Stromal cell of bone marrow (primary cell): ENCODE measurements at places on chromosomes 7 and 10.

GRCh38 chr7:43647673-43648472 is 65.0 kb downstream of the STK17A start:
- peak; percentile 99 for DNase-seq

DNA sequence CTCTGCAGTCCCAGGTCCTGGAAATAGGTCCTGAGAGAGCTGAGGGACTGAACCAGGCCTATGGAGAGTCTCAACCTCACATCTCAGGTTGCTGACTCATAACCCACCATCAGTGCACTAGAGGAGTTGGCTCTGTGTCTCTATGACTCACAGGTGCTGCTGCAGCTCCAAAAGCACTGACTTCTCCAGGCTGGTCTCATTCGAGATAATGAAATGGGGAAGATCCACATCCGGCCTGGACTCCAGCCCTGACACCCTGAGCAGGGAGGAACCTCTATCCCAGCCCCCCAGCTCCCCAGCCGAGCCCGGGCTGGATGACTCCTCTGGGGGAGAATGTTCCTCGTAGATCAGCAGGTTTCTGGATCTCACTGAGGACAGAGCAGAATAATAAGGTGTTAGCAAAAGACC is 35.5 kb upstream of the DGKI start:
- peak; percentile 95 for DNase-seq

GRCh38 chr7:149735181-149735602 is 38.2 kb downstream of the ZNF467 start:
- no peak for DNase-seq

GRCh38 chr7:123154231-123154860 is 45.4 kb downstream of the SLC13A1 start:
- DNase-seq, result peak; percentile 67

- DNase-seq, result peak; percentile 84
These were observed 74.6 kb upstream of the FRMD4A start for GRCh38 chr10:14405076-14406065.

GRCh38 chr10:31034098-31034909 is 2.6 kb upstream of the ZNF438 start:
- DNase-seq, result peak; percentile 82

DNA sequence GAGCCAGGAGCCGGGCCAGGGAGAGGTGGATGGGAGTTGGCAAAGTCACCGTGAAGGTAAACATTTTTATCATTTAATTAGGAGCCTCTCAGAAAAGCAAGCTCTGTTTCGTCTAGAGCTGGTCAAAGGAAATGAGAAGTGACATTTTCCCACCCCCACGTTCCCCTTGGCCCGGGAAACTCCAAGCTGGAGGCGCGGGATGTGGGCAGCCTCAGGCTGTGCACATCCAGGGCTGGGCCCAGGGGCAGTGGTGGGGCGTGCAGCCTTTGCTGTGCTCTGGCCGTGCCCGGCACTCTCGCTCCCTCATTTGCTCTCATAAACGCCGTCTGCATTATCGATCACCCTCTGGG is 135.6 kb upstream of the RET start:
- no peak for DNase-seq

- no peak for DNase-seq
These were observed 65.6 kb downstream of the PTEN start for GRCh38 chr10:87928996-87929395.

GRCh38 chr10:18567343-18567856 is 84.0 kb downstream of the NSUN6 start:
- no peak for DNase-seq

DNA sequence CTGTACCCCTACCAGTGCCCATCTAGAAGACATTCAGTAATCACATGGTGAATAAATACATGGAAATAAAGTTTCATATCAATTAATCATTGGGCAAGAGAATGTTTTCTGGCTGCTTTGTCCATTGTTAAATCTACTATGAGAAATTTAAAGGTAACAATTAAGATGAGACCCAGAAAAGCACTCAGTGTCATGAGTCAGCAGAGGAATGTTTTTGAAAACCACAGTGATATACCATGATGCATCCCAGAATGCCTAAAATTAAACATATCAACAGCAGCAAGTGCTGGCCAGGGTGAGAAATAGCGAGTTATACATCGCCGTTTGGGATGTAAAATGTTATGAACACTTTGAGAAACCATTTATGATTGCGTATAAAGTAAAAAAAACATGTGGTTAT is 825.3 kb upstream of the C7orf33 start:
- DNase-seq, result no peak

- DNase-seq, result no peak
These were observed 32.8 kb downstream of the DNAJB12 start for GRCh38 chr10:72322030-72322279.

DNA sequence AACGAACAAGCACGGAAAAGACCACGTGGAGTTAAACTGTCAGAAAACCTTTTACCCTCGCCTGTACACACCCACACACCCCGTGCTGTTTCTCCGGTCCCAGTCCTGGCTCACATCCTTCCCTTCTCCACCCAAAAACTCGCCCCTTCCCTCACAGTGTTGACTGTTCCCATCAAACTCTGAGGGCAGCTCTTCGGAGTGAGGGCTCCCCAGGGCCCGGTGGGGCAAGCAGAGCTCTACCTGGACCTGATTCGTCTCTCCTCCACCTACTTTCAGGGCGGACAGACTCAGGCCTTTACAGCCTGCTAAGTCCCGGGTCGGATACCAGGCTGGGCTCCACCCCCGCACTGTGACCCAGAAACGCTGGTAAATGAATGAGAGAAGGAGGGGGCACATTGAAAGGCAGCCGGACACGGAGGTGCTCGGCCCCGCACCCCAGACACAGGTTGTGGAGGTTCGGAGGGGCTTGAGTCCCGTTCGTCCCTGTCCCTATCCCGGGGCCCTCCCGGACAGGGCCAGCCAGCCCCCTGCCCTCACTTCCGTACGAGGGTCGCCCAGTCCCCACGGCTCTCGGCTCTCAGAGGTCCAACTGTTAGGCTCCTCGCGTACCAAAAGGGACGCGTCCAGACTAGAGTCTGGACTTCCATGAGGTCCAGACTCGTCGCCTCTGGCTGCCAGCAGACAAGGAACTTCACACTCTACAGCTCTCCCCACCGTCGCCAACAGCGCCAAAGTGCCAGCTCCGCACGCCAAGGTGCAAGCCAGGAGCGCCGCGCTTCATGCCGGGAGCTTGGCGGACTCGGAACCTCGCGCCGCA is 31.7 kb upstream of the ASL start:
- no peak for DNase-seq

GRCh38 chr7:102273749-102274712 is 12.6 kb upstream of the SH2B2 start:
- peak; percentile 6 for DNase-seq

DNA sequence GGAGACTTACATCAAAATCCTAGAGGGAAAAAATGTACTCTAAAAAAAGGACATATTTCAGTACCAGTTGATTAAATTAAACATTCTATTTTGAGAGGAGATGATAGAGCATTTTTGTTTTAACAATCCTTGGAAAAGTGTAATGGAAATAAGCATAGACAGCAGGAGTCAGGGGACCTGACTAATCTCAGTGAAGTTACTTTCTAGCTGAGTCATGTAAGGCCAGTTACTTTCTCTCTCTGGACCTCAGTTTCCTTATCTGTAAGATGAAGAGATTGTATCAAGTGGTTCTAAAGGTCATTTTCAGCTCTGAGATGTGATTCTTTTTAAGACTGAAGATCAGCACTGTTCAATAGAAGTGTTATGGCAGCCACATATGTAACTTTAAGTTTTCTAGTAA is 44.1 kb downstream of the VTI1A start:
- peak; percentile 27 for DNase-seq

DNA sequence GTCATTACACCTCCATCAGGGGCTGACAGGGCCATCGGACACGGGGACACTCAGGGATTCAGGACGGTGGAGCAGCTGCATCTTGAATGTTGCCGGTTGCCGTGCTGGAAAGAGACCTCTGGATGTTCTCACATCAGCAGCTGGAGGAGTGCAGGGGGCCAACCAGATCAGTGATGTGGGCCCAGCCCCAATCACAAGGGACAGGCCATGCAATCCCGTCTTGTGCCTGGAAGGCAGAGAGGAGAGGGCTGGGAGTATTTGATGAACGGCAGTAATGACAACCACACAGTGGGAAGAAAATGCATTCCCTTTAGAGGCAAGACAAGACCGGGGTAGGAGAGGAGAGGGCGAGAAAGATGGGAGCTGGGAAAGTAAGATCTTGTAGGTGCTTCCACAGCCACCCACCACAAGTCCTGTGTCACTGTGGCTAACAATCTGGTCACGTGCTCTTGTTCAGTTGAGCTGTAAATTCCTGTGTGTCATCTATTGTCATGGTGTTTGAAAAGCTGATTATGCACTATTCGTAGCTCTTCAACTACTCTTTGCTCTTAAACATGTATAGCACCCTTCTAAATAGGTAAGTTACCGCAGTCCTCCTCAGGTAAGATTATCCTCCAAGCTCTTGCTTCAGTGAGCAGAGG is 85.9 kb upstream of the LEP start:
- DNase-seq, result no peak

DNA sequence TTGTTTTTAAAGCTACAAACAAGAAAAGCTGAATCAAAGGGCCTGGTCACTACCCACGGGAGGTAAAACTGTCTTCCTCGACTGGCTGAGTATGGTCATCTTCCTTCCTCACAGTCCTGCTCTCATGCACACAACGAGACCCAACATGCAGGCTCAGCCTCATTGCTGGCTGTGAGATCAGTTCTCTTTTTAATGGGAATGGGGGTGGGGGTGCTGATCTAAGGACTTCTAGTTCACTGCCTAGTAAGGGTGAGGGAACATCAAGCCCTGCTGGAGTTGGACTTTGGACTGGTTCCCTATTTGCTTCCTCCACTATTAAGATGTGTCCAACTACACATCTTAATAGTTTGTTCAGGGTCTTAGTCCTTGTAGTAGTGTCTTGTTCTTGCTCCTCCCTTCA is 48.2 kb downstream of the ABCB4 start:
- no peak for DNase-seq

- peak; percentile 9 for DNase-seq
These were observed 175.7 kb downstream of the LRRN3 start for GRCh38 chr7:111266613-111267012.

DNA sequence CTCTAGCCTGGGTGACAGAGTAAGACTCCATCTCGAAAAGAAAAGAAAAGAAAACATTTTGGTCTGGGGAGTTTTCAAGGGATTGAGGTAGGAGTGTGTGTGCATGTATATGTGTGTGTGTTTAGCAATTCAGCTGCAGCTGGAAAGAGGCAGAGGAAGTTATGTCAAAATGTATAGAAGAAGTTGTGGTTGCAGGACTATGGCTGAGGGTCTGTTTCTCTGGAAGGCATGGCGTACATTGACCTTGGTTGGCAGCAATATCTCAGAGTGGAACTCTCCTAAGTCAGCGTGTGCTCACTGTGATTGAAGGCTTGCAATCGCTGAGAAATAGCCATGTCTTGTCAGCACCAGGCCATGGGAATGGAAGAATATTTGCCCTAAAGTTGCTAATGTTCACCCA is 28.6 kb upstream of the RHBDD2 start:
- DNase-seq, result no peak
